Inflammatory macrophage treated with lipopolysaccharide for 1 hour (primary cell): ENCODE measurements at places on chromosomes 5 and 9.

DNA sequence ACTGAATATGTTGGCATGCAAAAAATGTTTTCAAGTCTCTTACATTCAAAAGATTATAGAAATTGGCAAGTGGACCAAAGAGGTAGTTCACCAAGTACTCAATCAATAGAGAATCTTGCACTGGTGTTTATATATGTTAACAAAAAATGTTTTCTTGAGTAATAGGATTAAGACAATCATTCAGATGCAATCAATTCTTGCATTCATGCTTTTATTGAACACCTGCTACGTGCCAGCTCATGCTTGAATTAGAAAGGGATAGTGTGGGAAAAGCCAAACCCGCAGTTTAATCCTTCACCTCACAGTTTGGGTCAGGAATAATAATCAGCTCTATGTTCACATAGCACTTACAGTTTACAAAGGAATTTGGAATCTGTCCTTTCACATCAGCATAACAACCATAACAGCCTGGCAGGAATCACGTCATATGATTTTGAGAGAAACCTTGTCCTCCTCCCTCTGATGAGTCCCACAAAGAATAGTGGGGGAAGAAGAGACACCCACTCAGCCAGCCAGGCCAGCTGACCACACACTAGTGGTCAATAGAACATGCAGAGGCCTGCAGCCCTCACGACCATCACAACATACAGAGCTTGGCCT lies 36.8 kb upstream of the FRRS1L start:
- DNase-seq = no peak

DNA sequence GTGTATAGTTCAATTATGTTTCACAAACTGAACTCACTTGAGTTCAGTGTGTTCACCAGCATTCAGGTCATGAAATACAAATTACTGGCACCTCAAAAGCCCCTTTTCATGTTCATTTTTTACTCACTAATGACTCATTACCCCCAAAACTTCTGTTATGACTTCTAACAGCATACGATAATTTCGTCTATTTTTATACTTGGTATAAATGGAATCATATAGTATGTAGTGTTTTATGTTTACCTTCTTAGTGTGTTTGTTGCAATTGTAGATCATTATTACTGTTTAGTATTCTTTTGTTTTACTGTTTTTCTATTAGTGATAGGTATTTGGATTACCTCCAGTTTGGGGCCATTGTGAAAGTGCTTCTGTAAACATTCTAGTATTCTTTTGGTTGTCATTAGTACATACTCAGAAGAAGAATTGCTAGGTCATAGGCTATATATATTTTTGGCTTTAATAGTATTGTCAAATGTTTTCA lies 33.4 kb downstream of the DDX4 start:
- DNase-seq = no peak

DNA sequence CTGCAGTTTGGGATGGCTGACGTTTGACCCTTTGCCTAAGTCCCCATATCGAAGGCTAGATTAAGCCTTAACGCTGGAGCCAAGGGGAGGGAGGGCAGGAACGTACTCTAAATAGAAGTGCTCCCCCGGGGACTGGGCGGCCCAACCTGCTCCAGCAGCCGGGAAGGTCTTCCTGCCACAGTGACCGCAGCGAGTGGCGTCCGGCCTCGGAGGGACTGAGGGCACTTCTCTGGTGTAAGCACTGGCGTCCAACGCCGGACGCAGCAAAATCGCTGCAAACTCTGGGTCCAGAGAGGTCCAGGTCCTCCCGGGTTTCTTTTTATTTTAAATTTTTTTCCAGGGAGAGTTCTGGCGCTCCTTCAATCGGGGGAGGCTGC lies 505 bp upstream of the ACER2 start:
- no peak for DNase-seq

DNA sequence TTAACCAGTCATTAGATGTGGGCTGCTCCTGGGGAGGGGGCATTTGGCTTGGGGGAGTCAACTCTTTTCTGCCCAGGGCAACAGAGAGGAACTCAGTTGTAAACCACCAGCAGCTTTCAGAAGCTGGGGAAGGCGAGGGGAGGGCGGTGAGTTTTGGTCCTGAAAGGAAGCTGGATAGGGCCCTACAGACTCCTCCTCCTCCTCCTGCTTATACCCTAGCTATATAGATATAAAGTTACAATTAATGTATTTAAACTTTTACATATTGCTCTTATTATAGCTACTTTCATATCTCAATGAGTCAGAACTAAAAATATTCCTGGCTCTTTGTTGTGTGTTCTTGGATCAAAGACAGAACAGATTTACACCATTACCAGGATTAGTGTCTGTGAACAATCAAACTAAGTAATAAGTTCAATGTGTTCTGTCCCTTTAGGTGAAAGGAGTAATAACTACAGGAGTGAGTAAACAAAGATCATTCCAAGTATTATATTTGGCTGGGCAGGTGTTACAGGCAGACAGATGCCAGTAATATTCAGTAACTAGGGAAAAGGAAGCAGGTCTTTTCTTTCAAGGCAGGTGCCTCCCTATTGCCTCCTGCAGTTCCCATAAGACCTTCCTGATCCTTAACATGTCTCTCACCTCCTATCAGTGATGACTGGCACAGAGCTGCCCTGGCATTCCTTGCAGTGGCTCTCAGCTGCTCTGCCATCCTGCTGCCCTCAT lies 20.5 kb upstream of the VPS13A start:
- DNase-seq = no peak

- peak; percentile 66 for DNase-seq
Observed at GRCh38 chr9:113183956-113184488, 33.2 kb downstream of the SLC31A2 start.

DNA sequence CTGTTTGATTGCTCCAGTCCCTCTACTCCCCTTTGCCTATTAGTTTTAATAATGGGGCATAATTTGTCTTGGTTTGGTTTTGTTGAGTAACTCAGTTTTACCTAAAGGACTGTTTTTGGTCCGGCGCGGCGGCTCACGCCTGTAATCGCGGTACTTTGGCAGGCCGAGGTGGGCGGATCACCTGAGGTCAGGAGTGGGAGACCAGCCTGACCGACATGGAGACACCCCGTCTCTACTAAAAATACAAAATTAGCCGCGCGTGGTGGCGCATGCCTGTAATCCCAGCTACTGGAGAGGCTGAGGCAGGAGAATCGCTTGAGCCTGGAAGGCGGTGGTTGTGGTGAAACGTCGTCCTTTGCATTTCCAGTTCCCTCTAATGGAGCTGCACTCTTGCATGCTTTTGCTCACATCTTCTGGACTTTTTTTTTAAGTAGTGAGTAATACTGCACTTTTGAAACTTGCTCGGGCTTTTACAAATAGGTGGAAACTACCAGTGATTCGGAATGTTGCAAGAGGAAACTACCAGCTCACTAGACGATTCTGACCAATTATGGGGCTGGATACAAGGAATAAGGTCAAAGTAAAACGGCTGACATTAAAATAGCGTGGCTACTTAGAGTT lies 721 bp upstream of the MAML1 start:
- peak; percentile 98 for DNase-seq

DNA sequence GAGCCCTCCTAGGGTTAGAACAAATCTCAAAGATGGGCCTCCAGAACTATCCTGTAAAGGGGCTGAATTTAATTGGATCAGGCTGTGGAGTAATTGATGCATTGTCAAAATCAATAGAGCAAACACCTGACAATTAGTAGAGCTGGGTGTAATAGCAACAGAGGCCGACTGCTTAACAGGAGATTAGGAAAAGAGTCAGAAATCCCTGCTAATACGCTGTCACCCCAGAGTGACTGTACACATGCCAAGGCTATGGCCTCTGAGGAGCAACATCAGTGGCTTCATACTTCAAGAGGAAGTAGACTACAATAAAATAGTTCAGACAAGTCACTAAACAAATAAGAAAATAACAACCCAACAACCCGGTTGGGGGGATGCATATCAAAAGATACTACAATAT lies 18.7 kb upstream of the GRPEL2 start:
- DNase-seq = no peak

GRCh38 chr9:71383308-71383940 lies 262.0 kb upstream of the TRPM3 start:
- DNase-seq = no peak

DNA sequence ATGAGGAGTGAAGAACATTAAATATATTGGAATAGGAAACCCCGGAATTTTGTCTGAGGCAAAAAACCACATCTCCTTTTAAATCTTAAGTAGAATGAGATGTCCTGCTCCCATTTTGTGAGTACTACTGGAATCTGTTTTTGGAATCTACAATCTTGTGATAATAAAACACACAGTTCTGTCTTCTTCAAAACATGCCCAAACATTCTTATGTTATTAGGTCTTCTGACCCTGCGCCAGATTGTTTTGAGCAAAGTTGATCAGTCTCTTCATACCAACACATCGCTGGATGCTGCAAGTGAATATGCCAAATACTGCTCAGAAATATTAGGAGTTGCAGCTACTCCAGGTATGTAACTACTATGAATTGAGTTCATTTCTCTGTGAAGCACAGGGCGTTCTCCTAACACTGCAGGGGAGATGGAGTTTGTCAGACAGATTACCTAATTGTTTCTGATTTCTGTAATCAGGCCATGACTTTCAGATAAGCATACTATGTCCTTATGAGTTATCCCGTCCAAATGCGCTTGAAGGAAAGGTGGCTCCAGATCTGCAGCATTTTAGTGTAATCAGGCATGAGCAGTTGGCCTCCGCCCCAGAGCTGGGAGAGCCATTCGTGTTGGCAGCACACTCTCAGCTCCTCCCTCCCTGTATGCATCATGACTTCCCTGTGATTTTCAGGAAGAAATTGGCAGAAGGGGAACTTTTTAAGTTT lies 88.0 kb downstream of the NLN start:
- peak; percentile 25 for DNase-seq

- no peak for DNase-seq
Observed at GRCh38 chr5:63953217-63953616, 9.0 kb downstream of the HTR1A start.
